ENCODE measurements at places on chromosomes 11 and 22. TPM values are rescaled to one million over a fixed set of nuclear protein-coding genes. Genes with fewer than 3 reads are reported as not detected.

GRCh38 chr11:125376856-125377255 is 119.2 kb downstream of the FEZ1 start:
- DNase-seq, result no peak

GRCh38 chr11:78620159-78620558 is 45.5 kb upstream of the NARS2 start:
- DNase-seq, result no peak

Gene OR52A1
- not detected for total RNA-seq

DNA sequence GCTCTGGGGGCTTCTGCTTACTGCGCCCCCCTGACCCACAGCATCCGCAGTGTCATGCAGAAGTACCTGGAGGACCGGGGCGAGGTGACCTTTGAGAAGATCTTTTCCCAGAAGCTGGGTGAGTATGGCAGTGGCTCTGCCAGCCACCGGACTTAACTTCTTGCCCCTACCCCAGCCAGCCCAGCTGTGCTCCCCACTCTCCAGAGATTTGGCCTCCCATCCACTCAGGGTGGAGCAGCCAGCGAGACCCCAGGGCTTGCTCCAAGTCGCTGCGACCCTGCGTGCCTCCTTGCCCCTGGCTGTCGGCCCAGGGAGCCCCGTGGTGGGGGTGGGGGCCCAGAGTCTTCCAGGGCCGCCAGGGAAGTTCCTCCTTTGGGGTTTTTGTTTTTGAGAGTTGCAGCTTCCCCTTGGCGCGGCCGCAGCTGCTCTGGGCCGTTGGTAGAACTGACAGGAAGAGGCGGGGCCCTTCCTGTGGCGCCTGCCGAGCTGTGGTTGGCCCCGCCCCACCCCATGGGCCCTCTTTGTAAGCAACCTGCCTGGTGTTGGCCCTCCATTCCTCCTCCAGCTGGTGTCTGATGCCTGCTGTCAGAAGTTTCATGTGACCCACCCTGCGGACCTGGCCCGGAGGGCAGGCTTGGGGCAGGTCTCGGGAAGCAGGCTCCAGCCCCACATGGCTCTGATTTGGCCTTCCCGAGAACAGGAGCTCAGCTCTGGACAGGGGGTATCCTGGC is 11.1 kb downstream of the GRK2 start:
- no peak for DNase-seq

Gene MFRP
- not detected for total RNA-seq

DNA sequence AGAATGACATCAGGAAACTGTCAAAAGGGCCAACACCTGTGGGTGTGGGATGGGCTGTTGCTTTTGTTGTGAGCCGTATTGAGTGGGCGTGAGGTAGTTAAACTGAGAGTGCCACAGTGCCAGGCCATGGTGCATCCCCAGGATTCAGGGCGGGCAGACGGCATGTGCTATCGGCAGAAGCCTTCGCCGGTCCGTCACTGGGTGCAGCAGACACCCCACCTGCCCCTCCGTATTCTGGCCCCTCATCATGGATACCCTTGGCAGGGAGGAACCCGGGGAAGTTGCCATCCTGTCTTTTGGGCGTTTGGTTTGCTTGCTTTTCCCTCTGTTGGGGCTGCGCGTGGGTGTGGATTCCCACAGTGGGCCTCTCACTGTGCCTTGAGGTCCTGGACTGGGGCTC is 27.5 kb downstream of the ST14 start:
- DNase-seq, result no peak

GRCh38 chr11:32902089-32902665 is 9.6 kb downstream of the QSER1 start:
- DNase-seq, result no peak

Gene AASDHPPT
- total RNA-seq, result 60.8 TPM

- no peak for DNase-seq
Measured at GRCh38 chr22:29704528-29705285, 15.1 kb upstream of the CABP7 start.

DNA sequence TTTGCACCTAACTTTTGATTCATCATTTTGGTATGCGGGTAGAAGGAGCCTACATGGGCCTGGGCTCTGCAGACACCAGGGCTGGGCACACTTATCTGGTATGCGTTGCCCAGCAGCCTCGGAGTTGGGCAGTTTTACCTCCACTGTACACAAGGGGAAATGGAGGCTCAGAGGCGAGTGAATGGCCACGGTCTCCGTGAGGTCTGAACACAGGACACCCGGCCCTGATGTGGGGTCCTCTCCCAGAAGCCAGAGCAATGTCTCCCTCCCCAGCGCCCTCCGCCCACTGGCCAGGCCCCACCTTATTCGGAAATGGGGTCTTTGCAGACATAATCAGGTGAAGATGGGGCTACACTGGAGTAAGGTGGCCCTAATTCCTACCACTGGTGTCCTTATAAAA is 43.7 kb downstream of the OSBPL5 start:
- DNase-seq, result no peak

- DNase-seq, result no peak
Measured at GRCh38 chr11:19553683-19554333, 158.8 kb upstream of the NAV2 start.

Gene E2F8
- 6.9 TPM for total RNA-seq
